ENCODE measurements at places on chromosomes 1 and 21.

GRCh38 chr1:150173141-150173585 is 23.4 kb downstream of the PLEKHO1 start:
- DNase-seq: no peak

DNA sequence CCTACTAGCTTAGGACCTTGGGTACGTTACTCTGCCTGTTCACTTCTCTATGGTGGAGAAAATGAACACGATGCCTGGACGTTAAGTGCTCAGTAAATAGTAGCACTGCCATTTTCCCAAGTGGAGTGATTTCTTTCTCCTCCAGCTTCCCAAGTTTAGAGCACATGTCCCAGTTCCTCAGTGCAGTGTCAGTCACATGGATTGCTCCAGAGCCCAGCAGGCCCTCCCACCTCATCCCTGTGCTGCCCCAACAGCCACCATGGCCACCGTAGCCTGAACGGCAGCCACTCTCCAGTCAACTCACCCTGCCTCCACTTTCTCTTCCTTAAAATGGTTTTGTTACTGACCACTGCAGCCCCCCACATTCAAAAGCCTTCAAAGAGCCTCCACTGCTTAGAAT is 8.5 kb downstream of the STMN1 start:
- no peak for DNase-seq

DNA sequence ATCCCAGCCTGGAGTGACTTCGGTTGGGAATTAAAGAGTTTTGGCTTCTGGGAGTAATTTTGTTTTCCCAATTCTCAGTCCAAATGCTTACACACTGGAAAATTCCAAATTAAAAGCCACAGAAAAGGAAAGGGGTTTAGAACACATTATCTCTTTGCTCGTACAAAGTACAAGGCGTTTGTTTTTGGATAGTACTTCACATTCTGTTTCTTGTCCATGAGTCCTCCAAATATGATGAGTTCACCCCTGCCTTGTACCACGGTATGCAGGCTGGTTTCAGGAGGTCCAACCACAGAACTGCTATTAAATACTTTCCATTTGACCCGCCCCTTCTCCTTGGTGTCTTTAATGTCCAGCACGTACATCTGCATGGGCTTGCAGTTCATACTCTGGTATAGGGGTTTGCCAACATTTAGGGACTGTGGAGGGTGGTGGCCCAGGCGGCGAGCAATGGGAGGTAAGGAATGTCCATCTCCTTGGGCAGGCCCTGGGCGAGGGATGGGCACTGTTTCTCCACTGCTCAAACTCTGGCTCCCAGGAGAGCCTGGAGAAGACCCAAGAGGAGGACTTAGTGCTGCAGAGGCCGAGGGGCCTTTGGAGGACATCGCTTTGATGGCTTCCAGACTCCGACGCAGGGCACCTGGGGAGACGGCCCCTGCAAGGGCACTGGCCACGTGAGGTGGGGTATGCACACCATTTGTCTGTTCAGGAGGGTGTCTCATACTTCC is 13.7 kb upstream of the CPLANE2 start:
- no peak for DNase-seq

GRCh38 chr1:117620440-117620839 is 14.6 kb downstream of the TENT5C start:
- no peak for DNase-seq

- DNase-seq: no peak
Observed at GRCh38 chr1:243286409-243287122, 30.7 kb downstream of the SDCCAG8 start.

DNA sequence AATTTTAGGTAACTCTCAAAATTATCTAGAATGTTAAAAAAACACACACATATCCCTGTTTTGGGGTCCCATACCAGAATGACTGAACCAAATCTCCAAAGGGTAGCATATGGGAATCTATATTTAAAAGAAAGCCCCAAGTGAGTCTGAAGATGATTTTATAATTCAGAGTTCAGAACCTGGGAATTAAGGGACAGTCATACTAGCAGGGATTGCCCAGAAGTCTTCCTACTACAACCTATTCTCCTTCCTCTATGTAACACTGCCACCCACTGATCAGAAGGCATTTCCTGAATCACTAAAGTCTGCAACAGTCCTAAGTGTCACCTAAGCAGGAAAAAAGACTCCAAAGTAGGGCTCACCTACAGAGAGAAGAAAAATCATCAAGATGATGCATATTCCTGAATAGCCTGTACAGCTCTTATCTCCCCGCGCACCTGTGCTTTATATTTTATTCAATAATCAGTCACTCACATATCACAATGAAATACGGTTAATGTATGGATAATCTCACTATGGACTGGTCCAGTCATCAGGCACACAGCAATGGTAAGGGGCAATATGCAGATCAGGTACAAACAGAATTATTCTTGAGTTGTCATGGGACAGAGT is 4.9 kb downstream of the RGS1 start:
- DNase-seq: peak; percentile 32

- no peak for DNase-seq
Observed at GRCh38 chr1:169392406-169392805, 24.4 kb downstream of the BLZF1 start.

- no peak for DNase-seq
Observed at GRCh38 chr1:186899977-186900376, 71.2 kb downstream of the PLA2G4A start.

GRCh38 chr1:33784876-33785275 is 79.0 kb upstream of the HMGB4 start:
- DNase-seq: no peak

GRCh38 chr1:93304716-93305138 is 41.0 kb upstream of the DR1 start:
- DNase-seq: peak; percentile 54

- no peak for DNase-seq
Observed at GRCh38 chr1:94578856-94579255, 37.3 kb upstream of the F3 start.

DNA sequence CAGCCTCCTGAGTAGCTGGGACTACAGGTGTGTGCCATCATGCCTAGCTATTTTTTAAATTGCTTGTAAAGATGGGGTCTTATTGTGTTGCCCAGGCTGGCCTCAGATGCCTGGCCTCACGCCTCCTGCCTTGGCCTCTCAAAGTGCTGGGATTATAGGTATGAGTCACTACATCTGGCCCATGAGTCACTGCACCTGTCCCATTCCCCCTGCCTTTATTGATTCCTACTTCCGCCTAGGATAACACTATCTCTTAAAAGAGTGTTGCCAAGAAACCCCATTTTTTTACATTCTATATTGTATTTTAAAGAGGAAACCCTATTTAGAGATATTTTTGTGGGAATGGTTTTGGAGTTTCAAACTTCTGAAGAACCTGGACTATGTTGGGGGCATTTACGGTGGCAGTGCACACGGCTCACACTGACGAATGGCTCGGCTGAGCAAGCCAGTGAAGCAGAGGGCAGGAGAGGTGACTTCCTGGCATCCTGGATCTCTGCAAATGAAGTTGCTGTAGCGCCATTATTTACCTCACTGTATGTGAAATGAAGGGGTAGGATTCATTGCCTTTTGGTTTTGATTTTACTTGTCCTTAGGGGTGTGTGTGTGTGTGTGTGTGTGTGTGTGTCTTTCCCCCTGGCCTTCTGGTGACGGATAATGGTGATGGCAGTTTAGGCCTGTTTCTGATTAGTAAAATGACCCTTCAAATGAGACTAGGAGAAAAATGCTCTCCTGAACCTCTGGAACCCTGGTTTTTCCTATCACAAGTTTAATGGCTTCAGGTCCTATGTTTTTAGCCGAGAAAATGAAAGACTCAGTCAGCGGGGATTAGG is 22.5 kb downstream of the KIF26B start:
- no peak for DNase-seq

GRCh38 chr1:154951901-154952657 is 3.8 kb downstream of the PBXIP1 start:
- DNase-seq: no peak

- DNase-seq: peak; percentile 42
Observed at GRCh38 chr1:69914976-69915765, 290.2 kb downstream of the LRRC40 start.

DNA sequence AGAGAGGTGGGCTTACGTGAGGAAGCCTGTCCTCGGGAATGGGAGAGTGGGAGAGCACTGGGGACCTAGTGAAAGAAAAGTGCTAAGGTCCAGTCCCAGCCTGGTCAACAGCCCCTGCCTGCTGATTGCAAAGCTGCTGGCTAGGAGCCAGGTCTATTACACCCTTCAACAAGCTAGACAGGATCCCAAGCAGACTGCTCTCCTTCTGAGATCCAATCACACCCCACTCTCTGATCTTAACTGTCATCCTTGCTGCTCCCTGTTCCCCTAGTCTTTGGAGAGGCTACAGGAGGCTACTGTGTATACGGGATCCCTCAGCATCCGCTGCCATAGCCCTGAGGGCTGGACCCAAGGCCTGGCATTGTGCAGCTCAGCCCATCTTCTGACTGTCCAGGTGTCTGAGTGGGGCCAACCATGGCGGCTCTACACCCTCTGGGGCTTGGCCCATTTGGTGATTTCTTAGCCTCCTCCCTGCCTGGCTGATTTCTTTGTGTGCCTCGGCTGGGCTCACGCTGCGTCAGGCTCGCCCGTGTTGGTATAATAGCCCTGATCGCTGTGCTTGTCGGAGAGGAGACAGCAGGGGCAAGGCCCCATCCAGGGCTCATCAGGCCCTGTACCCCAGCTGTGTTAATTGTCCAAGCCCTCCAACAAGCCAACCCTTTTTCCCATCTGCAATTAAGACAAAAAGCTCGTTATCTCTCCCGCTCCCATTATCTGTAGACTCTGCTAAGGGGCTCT is 43.9 kb downstream of the NAV1 start:
- no peak for DNase-seq

GRCh38 chr1:15952317-15953258 is 23.3 kb downstream of the ZBTB17 start:
- peak; percentile 87 for DNase-seq

- DNase-seq: no peak
Observed at GRCh38 chr1:83802460-83803152, 196.3 kb downstream of the TTLL7 start.

- DNase-seq: no peak
Observed at GRCh38 chr1:32639489-32640075, 10.8 kb downstream of the ZBTB8OS start.

- DNase-seq: peak; percentile 19
Observed at GRCh38 chr1:99646868-99647267, 955 bp downstream of the PALMD start.

- no peak for DNase-seq
Observed at GRCh38 chr1:201002510-201002909, 21.0 kb downstream of the KIF21B start.

DNA sequence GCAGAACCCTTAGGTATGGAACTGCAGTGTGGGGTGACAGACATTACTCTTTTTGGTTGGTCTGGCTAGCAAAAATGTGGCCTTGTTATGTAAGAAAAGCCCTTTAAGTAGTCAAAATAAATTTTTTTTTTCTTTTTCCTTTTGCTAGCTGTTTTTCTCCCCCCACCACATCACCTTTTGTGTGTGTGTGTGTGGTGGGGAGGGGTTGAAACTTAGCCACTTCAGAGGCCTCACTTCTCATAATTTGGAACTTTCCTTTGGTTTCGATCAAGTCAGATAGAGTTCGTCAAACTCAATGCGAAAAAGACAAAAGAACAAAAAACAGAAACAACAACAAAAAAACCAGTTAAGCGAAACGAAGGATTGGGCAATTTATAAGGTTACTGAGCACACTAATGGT is 1.9 kb upstream of the PRMT2 start:
- DNase-seq: no peak

DNA sequence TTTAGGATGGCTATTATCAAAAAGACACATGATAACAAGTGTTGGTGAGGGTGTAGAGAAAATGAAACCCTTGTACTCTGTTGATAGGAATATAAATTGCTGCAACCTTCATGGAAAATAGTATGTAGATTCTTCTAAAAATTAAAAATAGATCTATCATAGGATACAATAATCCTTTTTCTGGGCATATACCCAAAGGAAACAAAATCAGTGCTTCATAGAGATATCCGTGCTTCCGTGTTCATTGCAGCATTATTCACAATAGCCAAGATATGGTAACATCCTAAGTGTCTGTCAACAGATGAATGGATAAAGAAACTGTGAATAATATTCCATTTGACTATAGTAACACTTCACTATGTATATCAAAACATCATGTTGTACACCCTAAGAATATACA is 106.7 kb downstream of the MIS18A start:
- no peak for DNase-seq

GRCh38 chr1:40919475-40920011 is 57.4 kb upstream of the CITED4 start:
- DNase-seq: no peak

DNA sequence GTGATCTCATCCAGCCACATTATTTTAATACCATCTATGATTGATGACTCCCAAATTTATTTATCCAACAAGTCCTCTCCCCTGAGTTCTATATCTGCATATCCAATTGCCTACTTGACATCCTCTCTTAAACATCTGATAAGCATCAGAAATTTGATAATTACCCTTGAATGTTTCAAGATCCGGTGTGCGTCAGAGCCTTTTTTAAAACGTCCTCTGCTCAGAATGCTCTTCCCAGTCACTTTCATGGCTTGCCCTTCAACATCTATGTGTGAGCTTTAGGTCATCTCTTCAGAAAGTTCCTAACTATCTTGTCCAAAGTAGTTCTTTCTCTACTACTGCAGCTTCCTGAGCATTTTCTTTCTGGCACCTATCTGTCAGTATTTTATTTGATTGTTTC is 364.3 kb downstream of the PLPP3 start:
- no peak for DNase-seq

GRCh38 chr1:200887772-200888348 is 6.8 kb upstream of the INAVA start:
- no peak for DNase-seq

GRCh38 chr1:221873673-221874072 is 131.8 kb upstream of the DUSP10 start:
- no peak for DNase-seq

- peak; percentile 99 for DNase-seq
Observed at GRCh38 chr1:201713086-201713810, 115.7 kb upstream of the IPO9 start.

DNA sequence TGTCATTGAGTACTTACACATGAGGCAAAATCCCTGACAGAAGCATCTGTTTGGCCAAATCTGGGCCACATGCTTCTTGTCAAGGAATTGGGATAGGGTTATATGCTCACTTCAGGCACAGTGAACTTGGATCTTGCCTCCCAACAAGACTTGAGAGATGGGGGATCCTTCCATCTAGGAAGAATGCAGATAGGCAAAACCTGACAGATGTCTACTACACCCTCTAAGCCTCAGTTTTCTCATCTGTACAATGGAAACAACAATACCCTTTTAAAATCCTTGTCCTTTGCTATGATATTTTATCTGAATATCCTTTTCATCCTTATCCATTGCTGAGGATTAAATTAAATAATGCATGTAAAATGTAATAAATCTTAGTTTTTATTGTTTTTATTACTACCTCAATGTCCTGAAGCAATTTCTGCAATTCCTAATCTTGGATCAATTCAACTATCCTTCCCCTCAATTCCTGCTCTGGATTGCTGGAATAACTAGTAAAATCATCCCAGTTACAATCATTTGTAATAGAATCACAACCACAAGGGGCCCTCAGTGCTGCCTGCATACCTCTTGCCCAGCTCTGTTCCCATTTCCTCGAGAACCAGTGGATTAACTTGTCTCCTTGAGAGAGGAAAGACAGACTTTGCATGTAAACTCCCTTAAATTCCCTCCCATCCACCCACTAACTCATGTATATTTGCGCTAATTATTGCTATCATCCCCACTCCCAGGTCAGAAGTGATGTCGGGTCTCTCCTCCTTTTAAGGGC is 8.1 kb upstream of the XPR1 start:
- DNase-seq: no peak
